ENCODE measurements at places on chromosomes 4 and X. TPM values are rescaled to one million over a fixed set of nuclear protein-coding genes. Genes with fewer than 3 reads are reported as not detected.

- H3K27ac ChIP-seq, result no peak overlapping the region
- H3K4me1 ChIP-seq, result no peaks in the 10 kb centered on the region
- DNase-seq, result no peak
- no peaks in the 10 kb centered on the region for H3K36me3 ChIP-seq
- no peak overlapping the region for H3K4me3 ChIP-seq
- no peaks in the 10 kb centered on the region for H3K27me3 ChIP-seq
Measured at GRCh38 chrX:137926090-137926489, 360.2 kb downstream of the ZIC3 start.

DNA sequence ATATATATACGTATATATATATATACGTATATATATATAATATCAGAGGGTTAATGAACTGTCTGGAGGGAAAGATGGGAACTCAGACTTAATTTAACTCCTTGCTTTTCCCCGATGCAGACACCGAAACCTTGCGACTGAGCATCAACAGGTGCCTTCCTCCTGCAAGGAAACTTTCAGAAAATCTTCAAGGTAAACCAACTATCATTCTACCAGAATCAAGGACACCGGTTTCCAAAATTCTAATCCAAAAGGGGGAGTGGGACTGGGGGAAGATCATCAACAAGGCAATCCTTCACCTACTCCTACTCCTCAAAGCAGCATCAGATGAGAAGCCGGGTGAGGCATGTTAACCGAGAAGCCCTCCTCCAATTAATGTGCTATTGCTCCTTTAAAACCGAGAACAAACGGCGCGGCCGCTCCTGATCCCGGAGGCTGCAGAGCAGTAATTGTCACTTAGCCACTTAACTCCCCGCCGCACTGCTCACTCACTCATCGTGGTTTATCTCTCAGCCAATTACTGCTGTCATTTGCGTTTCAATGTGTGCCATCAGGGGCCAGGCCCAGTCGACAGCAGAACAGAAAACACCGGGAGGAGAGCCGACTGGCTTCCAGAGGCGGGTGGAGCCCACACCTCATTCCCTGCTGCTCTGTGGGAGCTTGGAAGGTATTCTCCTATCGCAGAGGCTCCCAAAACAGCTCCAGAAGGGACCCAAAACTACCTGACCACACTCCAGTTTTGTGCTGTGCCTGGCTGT lies 61.7 kb downstream of the MAML3 start:
- no peaks in the 10 kb centered on the region for H3K36me3 ChIP-seq
- no peaks in the 10 kb centered on the region for H3K27me3 ChIP-seq
- no peaks in the 10 kb centered on the region for H3K4me1 ChIP-seq
- H3K27ac ChIP-seq, result peak overlapping the region; percentile 34
- H3K4me3 ChIP-seq, result no peak overlapping the region

- H3K27ac ChIP-seq, result no peak overlapping the region
- no peaks in the 10 kb centered on the region for H3K4me1 ChIP-seq
- H3K27me3 ChIP-seq, result no peaks in the 10 kb centered on the region
- no peak overlapping the region for H3K4me3 ChIP-seq
- no peak for DNase-seq
Measured at GRCh38 chr4:172009446-172010230, 196.4 kb downstream of the GALNTL6 start.

Gene ARHGAP6
- 32.9 TPM for total RNA-seq
